ENCODE measurements at places on chromosomes 3 and 15. TPM values are rescaled to one million over a fixed set of nuclear protein-coding genes. Genes with fewer than 3 reads are reported as not detected.
A peak's percentile ranks its signal among the peaks of the same experiment; 100 is the strongest.

DNA sequence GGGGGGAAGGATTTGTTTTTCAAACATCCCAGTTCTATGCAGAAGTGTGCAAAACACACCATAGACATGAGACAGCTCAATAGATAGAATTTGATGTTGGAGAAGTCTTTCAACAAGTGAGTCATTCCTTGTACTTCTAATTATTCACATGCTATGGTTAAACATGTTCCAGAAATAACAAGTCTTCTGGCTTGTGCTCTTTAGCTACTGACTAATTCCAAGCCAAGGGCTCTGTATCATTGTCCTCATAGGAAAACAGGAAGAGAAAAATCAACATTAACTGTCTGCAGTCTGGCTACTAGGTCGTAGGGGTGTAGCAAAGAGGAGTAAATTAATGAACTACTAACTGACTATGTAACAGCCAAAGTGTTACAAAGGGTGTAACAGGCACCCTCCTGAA, 25.8 kb downstream of the LDHAL6B start:
- no peak overlapping the region for H3K4me3 ChIP-seq
- no peak for DNase-seq
- H3K4me1 ChIP-seq, result peaks cover 11% of the 10 kb centered on the region
- no peaks in the 10 kb centered on the region for H3K27me3 ChIP-seq
- no peak overlapping the region for H3K27ac ChIP-seq
- H3K36me3 ChIP-seq, result peaks cover 22% of the 10 kb centered on the region

AGBL1 gene
- not detected for polyA plus RNA-seq

EFCC1 gene
- 2.0 TPM for polyA plus RNA-seq

DNA sequence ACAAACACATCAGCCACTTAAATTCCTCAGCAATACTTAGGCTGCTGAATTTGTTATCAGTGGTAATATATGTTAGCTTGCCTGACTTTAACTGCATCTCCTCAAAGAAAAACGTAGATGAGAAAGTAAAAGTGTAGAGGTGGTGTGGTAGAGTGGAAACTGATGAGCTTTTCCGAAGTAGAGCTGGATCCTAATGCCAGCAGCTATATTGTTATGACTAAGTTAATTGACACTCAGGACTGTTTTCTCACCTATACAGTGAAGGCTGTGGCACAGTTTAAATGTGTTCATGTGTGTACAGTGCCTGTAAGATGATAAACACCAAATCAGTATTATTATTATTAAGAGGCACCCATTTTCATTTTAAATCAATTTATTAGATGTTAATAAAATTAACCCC, 174.9 kb downstream of the TNIK start:
- no peak overlapping the region for H3K4me3 ChIP-seq
- peaks cover 9% of the 10 kb centered on the region for H3K4me1 ChIP-seq
- no peaks in the 10 kb centered on the region for H3K27me3 ChIP-seq

ANKRD34C gene
- not detected for polyA plus RNA-seq

DNA sequence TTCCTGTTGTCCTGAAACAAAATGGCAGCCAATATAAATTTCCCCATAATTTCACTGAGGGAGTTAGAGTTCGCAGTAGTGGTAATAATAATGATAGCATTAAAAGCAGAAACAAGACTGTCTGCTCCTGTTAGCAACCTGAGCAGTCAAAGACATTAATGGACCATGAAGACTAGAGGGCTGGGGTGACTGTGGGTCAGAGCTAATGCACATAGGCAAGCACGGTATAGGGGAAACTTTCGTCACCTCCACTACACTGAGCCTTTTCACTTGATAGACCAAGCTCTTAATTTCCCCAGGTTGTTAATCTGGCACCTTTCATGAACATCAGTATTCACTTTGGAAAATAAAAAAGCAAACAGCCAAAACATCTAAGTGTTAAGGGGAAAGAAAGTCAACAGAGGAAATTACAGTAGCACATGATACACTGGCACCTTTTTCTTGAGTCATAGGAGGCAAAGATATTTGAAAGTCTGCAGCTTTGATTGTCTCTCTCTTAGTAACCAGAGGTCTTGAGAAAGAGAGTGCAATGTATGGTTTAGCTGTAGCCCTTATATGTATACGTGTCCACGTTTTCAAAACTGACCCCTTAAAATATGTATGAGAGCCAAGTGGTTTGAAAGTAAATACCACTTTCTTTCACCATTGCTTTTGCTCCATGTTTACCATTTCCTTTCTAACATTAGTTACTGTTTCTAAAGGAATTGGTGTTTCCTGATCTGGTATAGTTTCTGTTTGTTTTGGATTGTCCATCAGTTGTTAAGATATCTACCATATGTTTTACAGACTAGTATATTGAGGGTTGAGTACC, 104.8 kb downstream of the FILIP1L start:
- H3K27ac ChIP-seq, result no peak overlapping the region
- H3K36me3 ChIP-seq, result no peaks in the 10 kb centered on the region
- no peak overlapping the region for H3K4me3 ChIP-seq
- DNase-seq, result no peak
- no peaks in the 10 kb centered on the region for H3K27me3 ChIP-seq

DNA sequence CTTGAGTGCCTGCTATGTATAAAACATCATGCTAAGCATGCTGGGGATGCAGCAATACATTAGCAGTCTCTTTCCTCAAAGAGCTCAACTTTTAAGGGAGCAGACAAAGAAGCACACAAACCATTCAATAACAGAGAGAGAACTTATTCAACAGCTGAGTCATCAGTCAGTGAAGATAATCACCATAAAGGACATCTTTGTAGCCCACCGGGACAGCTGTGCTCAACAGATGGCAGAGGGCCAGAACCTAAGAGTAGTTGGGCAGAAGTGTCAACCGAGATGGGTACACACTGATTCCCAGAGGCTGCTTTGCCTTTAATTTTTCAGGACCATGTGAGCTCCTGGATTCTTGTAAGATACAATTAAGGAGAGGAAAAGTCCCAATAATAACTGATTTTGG, 4.2 kb upstream of the RAB8B start:
- H3K36me3 ChIP-seq, result no peaks in the 10 kb centered on the region
- DNase-seq, result no peak
- H3K27ac ChIP-seq, result no peak overlapping the region
- H3K4me1 ChIP-seq, result peaks cover 5% of the 10 kb centered on the region
- H3K4me3 ChIP-seq, result no peak overlapping the region

PCOLCE2 gene
- polyA plus RNA-seq, result 8.9 TPM

DNA sequence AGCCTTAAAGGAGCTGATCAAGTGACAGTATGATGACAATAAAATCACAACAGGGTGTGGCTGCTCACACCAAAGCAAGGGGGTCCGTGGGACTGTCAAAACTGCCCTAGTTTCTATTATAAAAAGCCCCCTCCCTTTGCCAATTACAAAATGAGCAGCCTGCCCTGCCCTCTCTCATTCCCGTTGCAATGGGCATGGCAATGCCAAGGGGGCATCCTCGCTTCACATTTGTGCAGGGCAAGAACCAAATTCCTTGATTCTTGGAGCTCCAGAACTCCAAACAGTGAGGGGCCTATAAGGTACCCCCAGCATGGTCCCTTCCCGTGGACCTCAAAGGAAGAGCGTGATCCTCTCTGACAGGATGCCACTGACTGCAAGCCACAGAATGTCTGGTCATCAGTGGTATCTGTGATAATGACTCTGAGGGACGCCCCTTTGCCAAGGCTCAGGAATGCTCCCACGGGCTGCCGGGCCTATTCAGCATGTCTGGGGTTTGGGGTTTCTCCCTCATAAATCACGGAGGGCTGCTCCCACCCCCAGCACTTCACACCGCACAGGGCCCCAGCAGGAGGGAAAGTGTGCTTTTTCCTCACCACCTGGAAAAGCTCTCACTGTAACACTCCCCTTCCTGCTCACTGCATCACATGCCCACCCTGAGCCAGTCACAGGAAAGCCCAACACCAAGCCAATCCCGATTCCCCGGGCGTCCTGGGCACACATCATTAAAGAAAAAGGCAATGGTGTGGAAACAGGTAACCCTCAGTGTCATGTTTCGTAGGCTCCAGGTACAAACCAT, 105.1 kb upstream of the TRPM1 start:
- DNase-seq, result no peak
- no peaks in the 10 kb centered on the region for H3K36me3 ChIP-seq
- no peak overlapping the region for H3K27ac ChIP-seq
- H3K27me3 ChIP-seq, result no peaks in the 10 kb centered on the region
- no peaks in the 10 kb centered on the region for H3K4me1 ChIP-seq

GRCh38 chr15:52254391-52254790, 41.2 kb downstream of the MYO5C start:
- H3K4me3 ChIP-seq, result no peak overlapping the region
- peaks cover 6% of the 10 kb centered on the region for H3K36me3 ChIP-seq
- no peak overlapping the region for H3K27ac ChIP-seq
- peaks cover 15% of the 10 kb centered on the region for H3K4me1 ChIP-seq
- H3K27me3 ChIP-seq, result no peaks in the 10 kb centered on the region
- no peak for DNase-seq

DNA sequence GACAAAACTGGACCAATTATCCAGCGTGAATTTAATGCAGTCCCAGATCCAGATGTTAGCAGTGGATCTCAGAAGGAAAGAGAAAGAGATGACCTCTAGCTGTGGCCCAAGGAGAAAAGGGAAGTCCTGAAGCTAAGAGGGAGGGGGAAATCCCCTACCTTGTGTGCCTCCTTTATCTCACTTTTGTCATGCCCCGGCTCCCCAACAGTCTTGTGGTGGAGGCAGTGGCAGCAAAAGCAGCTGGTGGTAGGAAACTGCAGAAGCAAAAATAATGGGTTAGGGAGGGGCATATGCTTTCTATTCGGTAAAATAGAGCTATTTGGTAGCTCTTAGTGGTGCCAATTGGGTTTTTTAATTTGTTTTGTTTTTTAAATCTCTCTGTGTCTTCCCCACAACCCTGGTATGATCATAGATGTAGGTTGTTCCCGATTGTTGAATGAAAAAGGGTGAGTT, 56.5 kb downstream of the MCTP2 start:
- no peak overlapping the region for H3K4me3 ChIP-seq
- H3K27ac ChIP-seq, result peak overlapping the region; percentile 68
- no peaks in the 10 kb centered on the region for H3K27me3 ChIP-seq

GRCh38 chr3:157290766-157291165, 130.8 kb upstream of the CCNL1 start:
- H3K27me3 ChIP-seq, result no peaks in the 10 kb centered on the region
- no peaks in the 10 kb centered on the region for H3K36me3 ChIP-seq

FAM162A gene
- polyA plus RNA-seq, result 50.4 TPM

ERICH6 gene
- not detected for polyA plus RNA-seq

- no peak overlapping the region for H3K27ac ChIP-seq
- no peaks in the 10 kb centered on the region for H3K36me3 ChIP-seq
- no peak for DNase-seq
Observed at GRCh38 chr3:28406241-28406640, 57.6 kb upstream of the AZI2 start.

GRCh38 chr3:11844891-11845290, 1.8 kb downstream of the TAMM41 start:
- H3K27ac ChIP-seq, result no peak overlapping the region
- no peak for DNase-seq
- peaks cover 24% of the 10 kb centered on the region for H3K4me1 ChIP-seq

RPL39L gene
- 5.6 TPM for polyA plus RNA-seq

Data from spleen (tissue), 13 donors.